Hepatocyte (in vitro differentiated cells): ENCODE measurements at places on chromosomes 5 and 9.

DNA sequence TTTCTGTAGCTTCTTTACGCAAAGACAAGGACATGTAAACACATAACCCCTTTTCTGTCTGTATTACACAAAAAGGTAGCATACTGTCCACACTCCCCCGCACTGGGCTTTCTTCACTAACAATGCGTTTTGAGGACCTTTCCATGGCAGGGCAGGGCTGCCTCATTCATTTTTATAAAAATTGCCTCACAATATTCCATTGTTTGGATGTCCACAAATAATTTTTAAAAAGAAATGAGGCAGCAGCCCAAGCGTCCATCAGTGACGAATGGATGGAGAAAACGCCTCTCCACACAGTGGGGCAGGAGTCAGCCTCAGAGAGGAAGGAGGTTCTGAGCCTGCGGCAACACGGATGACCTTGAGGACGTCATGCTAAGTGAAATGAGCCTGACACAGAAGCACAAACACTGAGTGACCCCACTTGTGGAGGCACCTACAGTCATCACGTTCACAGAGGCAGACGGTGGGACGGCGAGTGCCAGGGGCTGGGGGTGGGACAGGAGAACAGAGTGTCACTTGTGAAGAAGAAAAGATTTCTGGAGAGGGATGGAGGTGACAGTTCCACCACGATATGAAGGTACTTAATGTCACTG lies 67.8 kb downstream of the RASGEF1C start:
- DNase-seq = no peak

- DNase-seq = no peak
These were observed 136.7 kb downstream of the ROR2 start for GRCh38 chr9:91813176-91813795.

DNA sequence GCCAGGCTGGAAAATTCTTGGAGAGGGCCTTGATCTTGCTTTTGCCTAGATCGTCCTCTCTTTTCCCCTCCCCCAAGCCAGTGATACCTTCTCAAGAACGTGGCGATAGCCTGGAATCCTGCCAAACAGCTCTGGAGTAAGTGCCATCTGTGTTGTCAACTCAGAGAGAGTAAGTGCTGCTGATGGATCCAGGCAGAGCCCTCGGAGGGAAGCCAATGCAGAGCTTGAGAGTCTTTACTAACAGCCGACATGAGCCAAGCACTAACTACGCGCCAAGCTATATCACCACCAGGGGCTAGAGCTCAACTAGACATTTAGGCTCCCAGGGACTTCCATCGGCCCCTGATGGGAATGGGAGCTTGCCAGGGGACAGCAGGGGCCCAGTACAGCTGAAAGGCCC lies 17.6 kb downstream of the RAPGEF1 start:
- no peak for DNase-seq

DNA sequence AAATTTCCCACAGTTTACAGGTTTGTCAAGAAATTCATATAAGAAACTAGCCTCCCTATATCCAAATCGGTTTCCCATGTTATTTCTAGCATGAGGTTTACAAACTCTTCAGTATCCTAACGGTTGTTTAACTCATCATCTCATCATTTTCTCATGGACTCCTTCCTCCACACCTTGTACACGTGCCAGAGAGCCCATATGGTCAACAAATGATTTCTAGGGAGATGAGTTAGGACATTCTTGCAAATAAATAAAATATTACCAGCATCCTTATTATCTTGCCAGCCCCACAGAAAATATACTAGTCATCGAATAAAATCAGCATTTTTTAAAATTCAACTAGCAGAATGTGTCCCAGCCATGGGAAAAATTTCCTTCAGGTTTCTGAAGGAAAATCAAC lies 285.2 kb downstream of the EBF1 start:
- DNase-seq = no peak

GRCh38 chr5:143061161-143061945 lies 291.2 kb downstream of the ARHGAP26 start:
- DNase-seq = no peak

DNA sequence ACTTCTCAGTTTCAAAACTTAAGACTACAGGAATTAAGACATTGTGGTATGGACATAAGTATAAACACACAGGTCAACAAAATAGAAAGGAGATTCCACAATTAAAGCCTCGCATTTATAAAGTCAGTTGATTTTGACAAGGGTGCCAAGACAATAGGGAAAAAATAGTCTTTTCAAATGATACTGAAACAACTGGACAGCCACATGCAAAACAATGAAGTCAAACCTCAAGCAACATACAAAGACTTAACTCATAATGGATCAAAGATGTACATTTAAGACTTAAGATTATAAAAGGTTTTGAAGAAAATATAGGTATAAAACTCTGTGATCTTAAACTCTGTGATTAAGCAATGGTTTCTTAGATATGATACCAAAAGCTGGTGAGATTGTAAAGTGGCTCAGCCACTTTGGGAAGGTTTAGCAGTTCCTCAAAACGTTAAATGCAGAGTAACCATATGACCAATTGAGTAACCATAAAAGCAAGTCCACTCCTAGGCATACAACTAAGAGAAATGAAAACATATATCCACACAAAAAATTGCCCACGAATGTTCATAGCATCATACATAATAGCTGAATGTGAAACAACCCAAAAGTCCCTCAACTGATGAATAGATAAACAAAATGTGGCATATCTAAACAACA lies 22.0 kb downstream of the HINT1 start:
- no peak for DNase-seq

- DNase-seq = no peak
These were observed at the start of gene ECSCR for GRCh38 chr5:139462586-139463276. Gene ECSCR (minus strand): TSS chr5:139462743. CDS start chr5:139462670, 73 bp downstream.

DNA sequence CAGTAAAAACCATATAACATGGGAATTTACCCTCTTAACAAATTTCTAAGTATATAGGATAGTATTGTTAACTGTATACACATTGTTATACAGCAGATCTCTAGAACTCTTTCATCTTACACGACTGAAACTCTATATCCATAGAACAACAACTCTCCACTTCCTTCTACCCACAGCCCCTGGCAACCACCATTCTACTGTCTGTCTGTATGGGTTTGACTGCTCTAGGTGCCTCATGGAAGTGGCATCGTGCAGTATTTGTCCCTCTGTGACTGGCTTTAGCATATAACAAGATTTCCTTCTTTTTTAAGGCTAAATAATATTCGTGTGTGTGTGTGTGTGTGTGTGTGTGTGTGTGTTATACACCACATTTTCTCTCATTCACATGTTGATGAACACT lies 100.7 kb downstream of the ZNF462 start:
- no peak for DNase-seq

GRCh38 chr9:21316032-21316842 lies 11.1 kb upstream of the IFNA5 start:
- DNase-seq = no peak
